H9 (cell line): ENCODE measurements at places on chromosomes 3 and 15.

GRCh38 chr3:30355622-30356021, 250.8 kb upstream of the TGFBR2 start:
- DNase-seq, result no peak

DNA sequence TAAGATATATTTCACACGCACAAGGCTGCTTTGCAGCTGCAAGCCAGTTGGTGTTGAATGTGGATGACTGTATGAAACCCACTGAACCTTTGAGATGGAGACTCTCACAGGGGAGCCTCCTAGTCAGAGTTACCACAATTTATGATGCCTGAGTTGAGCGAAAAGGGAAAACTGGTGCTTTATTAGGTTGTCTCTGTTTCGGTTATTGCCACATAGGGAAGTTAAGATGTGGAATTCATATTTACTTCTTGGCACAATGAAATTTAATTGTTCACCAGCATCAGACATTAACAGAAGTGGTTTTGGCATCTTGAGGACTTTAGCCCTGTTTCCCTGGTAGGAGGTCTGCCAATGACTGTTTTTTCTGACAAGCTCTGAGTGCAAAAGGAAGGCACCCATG, 358.2 kb downstream of the SQOR start:
- no peak for DNase-seq

- no peak for DNase-seq
These were observed 8.0 kb upstream of the CCDC33 start for GRCh38 chr15:74227968-74228722.

DNA sequence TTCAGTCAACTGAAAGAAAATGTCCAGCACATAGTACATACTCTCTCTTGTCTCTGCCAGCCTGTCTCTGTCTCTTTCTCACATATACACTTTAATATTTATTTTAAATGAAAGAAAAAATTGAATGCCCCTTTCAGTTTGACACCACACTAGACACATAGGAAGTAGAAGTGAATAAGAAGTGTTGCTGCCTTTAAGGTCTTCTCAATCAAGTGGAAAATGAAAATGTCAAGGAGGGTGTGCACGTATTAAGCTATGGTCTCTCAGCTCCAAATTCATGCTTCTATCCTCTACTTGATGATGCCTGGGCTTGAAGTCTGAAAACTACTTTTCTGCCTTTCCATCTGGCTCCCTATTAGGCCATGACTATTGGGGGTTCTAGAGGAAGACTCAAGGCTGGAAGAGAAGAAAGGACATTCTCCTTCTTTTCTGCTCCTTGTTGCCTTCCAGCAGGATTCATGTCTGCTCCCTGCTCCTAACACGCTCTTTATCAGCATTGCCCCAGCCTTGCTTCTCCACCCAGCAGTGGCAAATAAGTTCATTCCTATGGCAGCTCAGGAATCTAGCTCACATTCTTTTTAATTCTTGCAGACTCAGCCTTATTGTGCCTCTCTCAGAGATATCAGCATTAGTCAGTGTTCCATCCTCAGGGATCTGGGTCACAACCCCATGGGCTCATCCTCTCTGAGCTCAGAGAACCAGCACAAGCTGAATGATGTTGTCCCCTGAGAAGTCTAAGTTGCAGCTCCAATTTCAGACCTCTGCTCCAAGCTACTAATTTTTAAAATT, 609.1 kb upstream of the GRM7 start:
- no peak for DNase-seq

DNA sequence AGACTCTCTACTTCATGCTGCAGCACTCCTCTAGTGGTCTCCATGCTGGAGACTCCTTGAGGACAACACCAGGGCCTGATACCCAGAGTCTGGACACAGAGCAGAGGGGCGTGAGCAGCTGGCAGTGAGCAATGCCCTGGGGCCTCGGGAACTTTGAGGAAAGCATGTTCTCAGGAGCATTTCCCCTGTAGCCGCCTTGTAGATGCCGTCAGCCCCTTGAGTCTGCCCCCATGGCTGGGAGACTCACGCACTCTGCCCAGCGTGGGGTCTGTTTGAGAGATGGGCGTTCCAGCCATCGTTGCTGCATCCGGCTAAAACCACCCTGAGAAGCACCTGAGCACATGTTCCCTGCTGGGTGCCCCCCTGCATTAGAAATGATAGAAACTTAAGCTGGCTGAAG, 56.8 kb downstream of the PLXNA1 start:
- DNase-seq, result no peak

- no peak for DNase-seq
These were observed 333.2 kb upstream of the TRIM42 start for GRCh38 chr3:140344601-140345205.

DNA sequence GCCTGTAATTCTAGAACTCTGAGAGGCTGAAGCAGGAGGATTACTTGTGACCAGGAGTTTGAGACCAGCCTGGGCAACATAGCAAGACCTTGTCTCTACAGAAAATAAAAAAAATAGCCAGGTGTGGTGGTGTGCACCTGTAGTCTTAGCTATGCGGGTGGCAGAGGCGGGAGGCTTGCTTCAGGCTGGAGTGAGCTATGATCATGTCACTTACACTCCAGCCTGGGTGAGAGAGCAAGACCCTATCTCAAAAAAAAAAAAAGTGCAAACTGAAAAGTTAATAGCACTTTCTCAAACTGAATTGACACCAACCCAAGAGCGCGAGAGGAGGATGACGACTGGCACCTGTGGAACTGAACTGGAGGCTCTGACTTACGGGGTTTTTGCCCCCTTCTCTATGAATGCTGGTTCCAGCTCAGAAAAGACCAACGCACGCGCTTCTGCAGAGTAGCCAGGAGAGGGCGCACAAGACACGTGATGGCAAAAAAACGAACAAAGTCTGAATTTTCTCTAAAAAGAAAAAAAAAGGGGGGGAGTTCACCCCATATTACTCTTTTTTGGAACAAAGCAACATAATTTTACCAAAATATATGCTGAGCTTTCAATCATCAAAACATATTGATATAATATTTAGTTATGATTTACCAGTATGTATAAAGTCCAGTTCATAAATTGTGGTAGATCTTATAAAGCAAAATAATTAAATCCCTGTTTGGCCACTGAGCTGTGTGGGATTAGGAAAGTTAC, 23.7 kb downstream of the CFAP92 start:
- DNase-seq, result peak; percentile 49

GRCh38 chr15:89749951-89750559, 994 bp downstream of the MESP1 start:
- DNase-seq, result peak; percentile 42

DNA sequence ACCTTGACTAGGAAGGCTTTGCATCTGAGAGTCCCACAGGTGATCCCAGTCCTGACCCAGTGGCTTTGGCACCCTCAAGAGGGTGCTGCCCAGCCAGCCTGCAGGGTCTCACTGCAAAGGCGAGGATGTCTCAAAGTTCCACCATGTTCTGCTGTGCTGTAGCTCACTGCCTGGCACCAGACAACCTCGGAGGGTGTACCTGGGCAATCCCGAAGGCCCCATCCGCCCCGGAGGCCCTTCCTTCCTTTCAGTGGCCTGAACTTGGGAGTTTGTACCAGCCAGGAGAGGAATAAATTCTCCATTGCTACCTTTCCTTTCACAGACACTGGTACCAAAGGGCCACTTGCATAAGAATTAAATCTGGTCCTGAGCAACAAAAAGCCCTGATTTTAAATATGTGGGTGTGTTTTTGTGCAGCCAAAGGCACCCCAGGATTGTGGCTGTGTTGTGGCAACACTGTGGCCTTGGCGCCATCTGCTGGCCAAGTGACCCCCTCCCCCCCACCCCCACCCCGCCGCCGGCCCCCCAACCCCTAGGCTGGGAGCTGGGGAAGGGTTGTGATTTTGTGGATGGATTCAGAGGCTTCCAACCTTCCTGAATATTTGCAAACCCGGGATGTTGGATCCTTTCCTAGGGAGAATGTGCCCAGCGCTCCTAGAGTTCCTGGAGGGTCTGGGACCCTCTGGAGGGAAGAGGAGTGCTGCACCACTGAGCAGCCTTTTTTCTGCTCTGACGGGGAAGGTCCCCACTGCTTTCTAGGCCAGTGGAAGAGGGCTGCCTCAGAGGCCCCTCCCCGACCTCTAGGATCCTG, 9.7 kb upstream of the PTPN23 start:
- DNase-seq, result peak; percentile 56

DNA sequence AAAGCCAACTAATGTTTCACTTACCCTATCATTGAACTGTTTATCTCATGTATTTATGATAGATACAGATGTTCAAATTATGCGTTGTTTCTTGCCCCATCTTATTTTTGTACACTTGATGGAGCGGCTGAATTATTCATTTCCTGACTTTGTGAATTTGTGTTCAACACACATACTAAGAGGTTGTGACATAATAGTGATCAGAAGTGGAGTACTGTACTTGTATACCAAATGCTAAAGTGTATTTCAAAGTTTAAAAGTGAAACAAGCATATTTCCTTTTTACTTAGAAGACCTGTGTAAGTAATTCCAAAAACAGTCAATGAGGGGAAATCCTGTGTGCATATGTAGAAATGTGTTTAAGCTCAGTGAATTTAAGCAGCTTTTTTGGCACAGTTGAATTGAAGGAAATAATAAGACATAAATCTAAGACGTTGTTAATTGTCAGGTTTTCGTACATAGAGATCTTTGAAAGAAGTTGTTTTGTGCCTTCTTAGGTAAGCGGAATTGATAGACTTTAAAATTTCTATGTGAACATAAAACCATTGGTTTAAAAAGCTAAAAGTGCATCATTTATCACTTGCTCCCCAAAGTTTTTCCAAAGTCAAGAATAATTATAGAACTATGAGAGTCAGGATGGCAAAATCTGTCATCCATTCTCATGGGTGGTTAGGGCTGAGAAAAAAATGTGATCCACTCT, 1.9 kb downstream of the NFKBIZ start:
- no peak for DNase-seq

DNA sequence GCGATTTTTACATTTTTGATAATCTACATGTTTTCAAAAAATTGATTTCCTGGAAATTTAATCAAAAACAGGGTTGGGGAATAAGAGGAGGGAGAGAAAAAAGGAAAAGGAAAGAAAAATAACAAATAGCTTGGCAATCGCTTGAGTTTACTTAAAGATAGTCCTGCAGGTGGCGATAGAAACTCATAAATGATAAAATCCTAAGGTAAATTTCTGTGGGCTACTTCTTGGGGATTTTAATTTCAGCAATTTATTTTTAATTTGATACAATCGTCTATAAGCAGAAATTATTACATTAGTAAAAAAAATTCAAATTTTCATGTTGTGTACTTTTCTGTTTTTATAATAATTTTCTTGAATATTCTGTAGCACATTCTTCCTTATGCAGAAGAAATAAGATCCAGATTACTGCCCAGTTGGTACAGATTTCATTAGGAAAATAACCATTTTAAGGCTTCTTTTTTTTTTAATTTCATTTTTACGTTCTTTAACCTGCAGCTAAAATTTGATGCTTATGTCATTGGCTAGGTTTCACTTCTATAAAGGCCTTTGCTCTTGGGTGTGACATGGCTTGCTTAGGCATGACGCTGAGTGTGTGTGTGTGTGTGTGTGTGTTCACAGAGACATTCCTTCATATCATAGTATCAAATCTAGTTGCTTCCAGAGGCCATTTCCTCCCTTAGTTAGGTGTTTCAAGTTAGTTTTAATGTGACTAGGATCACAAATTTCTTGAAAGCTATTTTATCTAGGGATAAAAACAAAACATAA, 181.8 kb downstream of the MCTP2 start:
- no peak for DNase-seq

DNA sequence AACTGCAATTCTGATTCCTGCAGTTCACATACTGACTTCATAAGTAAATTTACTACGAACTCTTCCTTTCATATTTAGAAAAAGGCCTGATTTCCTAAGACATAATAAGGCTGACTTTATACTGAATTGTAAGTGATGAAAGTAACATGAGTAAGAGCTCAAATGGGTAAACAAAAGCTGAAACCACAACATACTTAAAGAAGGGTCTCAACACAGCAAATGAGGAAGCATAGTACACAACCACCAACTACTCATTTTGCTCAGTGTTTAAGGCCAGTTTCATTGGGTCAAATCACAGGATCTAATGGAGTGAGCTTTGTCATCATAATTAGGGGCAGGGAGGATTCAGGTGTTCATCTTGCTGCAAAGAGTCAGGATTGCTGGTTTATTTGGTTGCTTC, 81.4 kb downstream of the SETD2 start:
- DNase-seq, result no peak

DNA sequence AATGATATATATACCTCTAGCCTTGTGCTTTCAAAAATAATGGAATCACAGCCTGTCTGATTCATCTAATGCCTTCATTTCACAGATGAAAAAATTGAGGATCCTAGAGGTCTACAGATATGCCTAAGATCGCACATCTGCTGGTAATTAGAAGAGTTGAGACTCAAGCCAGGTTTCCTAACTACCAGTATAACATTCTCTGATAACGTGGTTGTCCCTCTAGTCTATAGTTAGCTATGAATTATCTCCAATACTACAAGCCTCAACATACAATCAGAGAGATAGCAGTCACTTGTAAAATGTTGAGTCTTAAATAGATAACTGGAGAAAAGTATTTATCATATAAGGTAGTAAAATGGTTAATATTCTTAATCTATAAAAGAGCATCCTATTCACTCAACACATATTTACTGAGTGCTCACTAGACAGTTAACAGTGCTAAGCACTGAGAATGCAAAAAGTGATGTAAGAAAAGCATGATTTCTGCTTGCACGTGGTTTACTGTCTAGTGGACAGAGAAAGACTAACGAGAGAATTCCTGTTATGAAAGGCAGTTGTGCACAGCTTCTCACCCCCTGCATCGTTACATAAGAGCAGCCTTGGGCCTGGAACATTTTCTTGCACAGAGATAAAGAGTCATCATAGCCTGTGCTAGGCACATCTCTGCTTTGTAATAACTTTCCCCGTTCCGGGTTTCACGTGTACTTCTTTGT, 4.9 kb upstream of the ENTPD3 start:
- no peak for DNase-seq

- DNase-seq, result no peak
These were observed 113.9 kb downstream of the RORA start for GRCh38 chr15:61115241-61115640.

DNA sequence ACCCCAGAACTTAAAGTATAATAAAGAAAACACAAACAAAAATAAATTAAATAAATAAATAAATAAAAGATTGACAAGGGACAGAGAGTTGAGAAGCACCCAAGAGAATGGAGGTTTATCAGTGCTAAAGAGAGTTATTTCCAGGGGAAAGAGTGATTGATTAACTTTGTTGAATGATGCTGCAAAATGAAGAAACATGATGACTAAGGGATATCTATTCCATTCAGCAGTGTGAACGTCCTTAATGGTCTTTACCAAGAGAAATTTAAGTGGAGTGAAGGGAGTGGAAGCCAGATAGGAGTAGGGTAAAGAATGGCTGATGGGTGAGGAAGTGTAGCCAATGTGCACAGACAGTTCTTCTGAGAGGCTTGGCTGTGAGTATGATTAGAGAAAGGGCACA, 11.1 kb downstream of the REC114 start:
- DNase-seq, result no peak

DNA sequence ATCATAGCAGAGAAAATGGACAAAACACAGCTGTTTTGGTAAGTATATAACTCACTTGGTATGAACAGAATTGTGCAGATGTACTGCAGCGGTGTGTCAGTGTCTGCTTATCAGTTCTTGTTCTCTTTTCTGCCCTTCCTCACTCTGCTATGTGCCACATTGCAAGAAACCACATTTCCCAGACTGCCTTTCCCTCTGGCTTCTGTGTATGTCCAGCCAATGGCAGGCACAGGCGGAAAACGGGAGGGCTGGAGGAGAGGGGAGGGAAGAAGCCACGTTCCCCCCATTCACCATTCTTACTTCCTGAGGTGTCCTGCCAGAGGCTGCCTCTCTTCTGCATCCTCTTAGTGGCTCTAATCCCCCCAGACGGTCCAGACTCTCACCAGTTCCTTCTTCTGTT, 15.4 kb downstream of the HHLA2 start:
- DNase-seq, result peak; percentile 36

GRCh38 chr3:52269776-52270175, 8.7 kb downstream of the WDR82 start:
- no peak for DNase-seq
